ENCODE measurements at places on chromosomes 13 and 19. TPM values are rescaled to one million over a fixed set of nuclear protein-coding genes. Genes with fewer than 3 reads are reported as not detected.

Gene CEACAM5
- not detected for total RNA-seq

DNA sequence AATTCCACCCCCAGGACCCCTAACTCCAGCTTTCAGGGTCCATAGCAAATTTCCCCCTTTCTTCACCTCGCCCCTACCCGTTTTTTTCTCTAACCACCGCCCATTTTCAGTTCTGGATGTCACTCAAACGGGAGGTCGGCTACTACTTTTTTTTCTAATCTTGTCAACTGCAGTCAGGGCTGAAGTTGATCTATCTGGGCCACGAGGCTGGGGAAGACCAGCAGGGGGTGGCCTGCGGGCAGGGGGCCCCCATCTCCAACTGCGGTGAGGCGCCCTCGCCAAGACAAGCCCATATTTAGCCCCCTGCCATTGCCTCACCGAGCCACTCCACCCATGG lies 748 bp downstream of the LHFPL6 start:
- H3K4me3 ChIP-seq, result peak overlapping the region; percentile 91
- peaks cover 52% of the 10 kb centered on the region for H3K4me1 ChIP-seq
- no peaks in the 10 kb centered on the region for H3K27me3 ChIP-seq
- no peak for DNase-seq
- peak overlapping the region; percentile 72 for H3K27ac ChIP-seq

Gene ZNF554
- 9.0 TPM for total RNA-seq

DNA sequence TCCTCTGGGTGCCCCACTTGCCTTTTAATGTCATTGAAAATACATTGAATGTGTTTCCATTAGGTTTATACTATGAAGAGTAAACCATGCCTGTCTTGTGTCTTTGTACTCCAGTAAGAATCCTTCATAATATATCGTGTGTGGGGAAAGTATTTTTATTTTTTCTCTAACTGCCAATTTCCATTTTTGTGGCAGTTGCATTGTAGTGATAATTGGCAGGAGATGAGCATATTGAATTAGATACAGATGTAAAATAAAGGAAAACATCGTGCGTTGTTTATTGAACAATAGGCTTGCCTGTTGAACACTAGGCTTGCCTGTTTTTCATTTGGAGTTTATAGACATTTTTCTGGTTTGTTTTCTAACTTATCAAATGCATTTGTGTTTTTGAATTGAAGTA lies 218.8 kb downstream of the NBEA start:
- H3K36me3 ChIP-seq, result no peaks in the 10 kb centered on the region
- peaks cover 6% of the 10 kb centered on the region for H3K4me1 ChIP-seq
- DNase-seq, result no peak
- no peaks in the 10 kb centered on the region for H3K27me3 ChIP-seq
- no peak overlapping the region for H3K4me3 ChIP-seq

Gene VPS36
- 33.6 TPM for total RNA-seq

GRCh38 chr19:4815426-4816201 lies 15.9 kb downstream of the TICAM1 start:
- H3K4me3 ChIP-seq, result peak overlapping the region; percentile 67
- no peaks in the 10 kb centered on the region for H3K27me3 ChIP-seq
- H3K36me3 ChIP-seq, result no peaks in the 10 kb centered on the region
- H3K27ac ChIP-seq, result no peak overlapping the region
- peak; percentile 85 for DNase-seq

Gene CEACAM16
- not detected for total RNA-seq

Gene GAMT
- total RNA-seq, result 42.6 TPM

Gene UQCR11
- total RNA-seq, result 149 TPM

GRCh38 chr13:27406178-27406939 lies 18.1 kb upstream of the GTF3A start:
- no peaks in the 10 kb centered on the region for H3K36me3 ChIP-seq
- H3K4me3 ChIP-seq, result no peak overlapping the region
- no peak overlapping the region for H3K27ac ChIP-seq
- peaks cover 31% of the 10 kb centered on the region for H3K27me3 ChIP-seq
- H3K4me1 ChIP-seq, result peaks cover 5% of the 10 kb centered on the region

DNA sequence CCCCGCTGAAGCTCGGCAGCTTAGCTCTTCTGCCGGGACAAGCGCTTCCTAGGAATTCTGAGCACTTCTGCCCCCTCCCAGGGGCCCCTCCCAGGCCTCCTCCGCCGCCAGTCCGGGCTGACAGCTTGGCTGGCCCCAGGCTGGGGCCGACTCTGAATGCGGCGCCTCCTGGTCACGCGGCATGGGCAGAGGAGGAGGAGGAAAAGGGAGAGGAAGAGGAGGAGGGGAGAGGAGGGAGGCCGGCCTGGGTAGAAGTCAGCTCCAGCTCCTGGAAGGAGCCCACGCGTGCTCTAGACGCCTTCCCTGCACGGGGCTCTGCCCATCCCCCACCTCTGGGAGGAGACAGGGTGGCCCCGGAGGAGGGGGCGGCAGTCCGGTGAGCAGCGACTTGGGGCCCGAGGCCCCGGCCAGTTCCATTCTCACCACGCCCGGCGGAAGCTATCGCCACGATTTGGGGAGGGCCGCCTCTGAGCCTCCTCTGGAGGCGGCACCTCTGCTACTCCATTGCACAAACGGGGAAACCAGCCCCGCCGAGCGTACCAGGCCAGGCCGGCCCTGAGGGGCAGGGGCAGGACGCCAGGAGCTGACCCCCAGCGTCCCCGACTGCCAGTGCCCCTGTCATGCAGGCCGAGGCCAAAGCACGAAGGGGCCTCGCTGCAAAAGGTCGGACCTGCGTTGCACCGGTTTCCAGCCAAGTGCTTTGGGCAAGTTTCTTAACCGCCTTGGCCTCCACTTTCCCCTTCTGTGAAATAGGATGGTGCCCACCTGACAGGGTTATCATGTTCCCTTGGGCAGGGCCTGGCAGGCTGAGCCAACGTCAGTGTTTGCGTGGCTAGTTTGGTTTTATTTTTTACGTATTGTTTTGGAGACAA lies 31.6 kb downstream of the CCNE1 start:
- peak overlapping the region; percentile 74 for H3K4me3 ChIP-seq
- no peak for DNase-seq
- H3K36me3 ChIP-seq, result no peaks in the 10 kb centered on the region
- H3K27ac ChIP-seq, result no peak overlapping the region
- H3K27me3 ChIP-seq, result peaks cover 55% of the 10 kb centered on the region
- peaks cover 24% of the 10 kb centered on the region for H3K4me1 ChIP-seq

DNA sequence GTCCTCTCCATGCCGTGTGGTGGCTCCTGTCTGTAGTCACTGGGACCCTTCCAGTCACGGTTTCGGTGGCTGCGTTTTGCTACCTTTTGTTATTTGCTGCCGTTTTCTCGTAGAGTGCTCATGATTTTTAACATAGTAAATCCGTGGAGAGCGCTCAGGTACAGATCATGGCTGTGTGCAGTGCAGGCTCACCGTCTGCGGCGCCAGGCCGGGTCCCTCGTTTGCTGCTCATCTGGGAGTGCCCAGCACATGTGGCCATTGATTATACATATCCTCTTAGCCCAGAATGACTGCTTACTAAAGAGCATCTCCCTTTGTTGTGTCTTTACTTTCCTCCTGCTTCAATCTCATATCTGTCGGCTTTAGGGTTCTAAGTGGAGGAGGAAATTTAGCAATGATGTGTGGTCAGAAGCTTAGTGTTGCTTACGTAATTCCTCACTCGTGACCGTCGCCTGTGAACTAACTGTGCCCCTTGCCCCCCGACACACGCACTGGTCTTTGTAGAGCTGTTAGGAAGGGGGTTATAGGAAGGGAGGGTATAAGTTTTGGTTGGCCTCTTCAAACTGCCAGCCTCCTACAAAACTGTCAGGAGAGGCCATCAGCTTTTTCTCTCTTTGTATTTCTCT lies 31.8 kb downstream of the TFDP1 start:
- H3K36me3 ChIP-seq, result peaks cover 9% of the 10 kb centered on the region
- no peak overlapping the region for H3K4me3 ChIP-seq
- no peak for DNase-seq
- H3K4me1 ChIP-seq, result peaks cover 13% of the 10 kb centered on the region

Gene P2RY11
- total RNA-seq, result 26.9 TPM

Gene ZNF865
- 20.3 TPM for total RNA-seq

- H3K36me3 ChIP-seq, result no peaks in the 10 kb centered on the region
- H3K27ac ChIP-seq, result no peak overlapping the region
- DNase-seq, result no peak
- H3K4me3 ChIP-seq, result no peak overlapping the region
- H3K27me3 ChIP-seq, result no peaks in the 10 kb centered on the region
Observed at GRCh38 chr19:34314437-34315313, 50.3 kb upstream of the GPI start.

DNA sequence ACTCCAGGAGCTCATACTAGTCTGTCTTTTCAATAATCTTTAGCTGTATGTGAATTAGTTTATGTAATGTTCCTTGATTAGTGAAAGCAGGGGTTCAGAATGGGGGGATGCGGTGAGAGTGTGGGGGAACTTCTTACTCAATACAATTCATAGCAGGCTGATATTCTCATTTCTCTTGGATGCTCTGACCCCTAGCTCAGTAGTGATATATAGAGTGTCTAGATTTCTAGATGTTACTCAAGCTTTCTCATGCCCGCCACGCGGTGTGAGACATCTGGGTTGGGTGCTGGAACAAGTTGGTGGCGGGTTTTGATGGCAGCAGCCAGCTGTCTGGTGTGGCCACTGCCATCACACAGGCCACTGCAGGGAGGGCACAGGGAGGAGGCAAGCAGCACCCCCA lies 39.3 kb upstream of the FLT1 start:
- peaks cover 36% of the 10 kb centered on the region for H3K27me3 ChIP-seq
- no peaks in the 10 kb centered on the region for H3K4me1 ChIP-seq

- no peaks in the 10 kb centered on the region for H3K36me3 ChIP-seq
- no peak overlapping the region for H3K4me3 ChIP-seq
- no peak for DNase-seq
- no peak overlapping the region for H3K27ac ChIP-seq
- no peaks in the 10 kb centered on the region for H3K27me3 ChIP-seq
- H3K4me1 ChIP-seq, result peaks cover 14% of the 10 kb centered on the region
Observed at GRCh38 chr13:35164324-35164932, 222.4 kb downstream of the NBEA start.

DNA sequence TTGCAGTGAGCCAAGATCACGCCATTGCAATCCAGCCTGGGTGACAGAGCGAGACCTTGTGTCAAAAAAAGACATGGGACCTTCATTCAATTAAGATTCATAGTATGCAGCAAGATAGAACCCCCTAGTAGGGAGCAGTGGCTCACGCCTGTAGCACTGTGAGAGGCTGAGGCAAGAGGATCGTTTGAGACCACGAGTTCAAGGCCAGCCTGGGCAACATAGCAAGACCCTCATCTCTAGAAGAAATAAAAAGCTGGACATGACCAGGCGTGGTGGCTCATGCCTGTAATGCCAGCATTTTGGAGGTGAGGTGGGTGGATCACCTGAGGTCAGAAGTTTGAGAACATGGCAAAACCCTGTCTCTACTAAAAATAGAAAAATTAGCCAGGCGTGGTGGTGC lies 7.1 kb upstream of the LGALS7 start:
- H3K27me3 ChIP-seq, result peaks cover 23% of the 10 kb centered on the region
- H3K27ac ChIP-seq, result no peak overlapping the region
- H3K4me3 ChIP-seq, result no peak overlapping the region

- peaks cover 15% of the 10 kb centered on the region for H3K4me1 ChIP-seq
- no peaks in the 10 kb centered on the region for H3K27me3 ChIP-seq
- H3K36me3 ChIP-seq, result no peaks in the 10 kb centered on the region
- DNase-seq, result no peak
Observed at GRCh38 chr13:30816736-30817135, 81.4 kb downstream of the ALOX5AP start.

- peak overlapping the region; percentile 90 for H3K4me3 ChIP-seq
- H3K36me3 ChIP-seq, result peaks cover 2% of the 10 kb centered on the region
- H3K27ac ChIP-seq, result peak overlapping the region; percentile 94
- no peaks in the 10 kb centered on the region for H3K27me3 ChIP-seq
- peaks cover 23% of the 10 kb centered on the region for H3K4me1 ChIP-seq
Observed at GRCh38 chr19:35869327-35870123, 1.2 kb downstream of the APLP1 start.

DNA sequence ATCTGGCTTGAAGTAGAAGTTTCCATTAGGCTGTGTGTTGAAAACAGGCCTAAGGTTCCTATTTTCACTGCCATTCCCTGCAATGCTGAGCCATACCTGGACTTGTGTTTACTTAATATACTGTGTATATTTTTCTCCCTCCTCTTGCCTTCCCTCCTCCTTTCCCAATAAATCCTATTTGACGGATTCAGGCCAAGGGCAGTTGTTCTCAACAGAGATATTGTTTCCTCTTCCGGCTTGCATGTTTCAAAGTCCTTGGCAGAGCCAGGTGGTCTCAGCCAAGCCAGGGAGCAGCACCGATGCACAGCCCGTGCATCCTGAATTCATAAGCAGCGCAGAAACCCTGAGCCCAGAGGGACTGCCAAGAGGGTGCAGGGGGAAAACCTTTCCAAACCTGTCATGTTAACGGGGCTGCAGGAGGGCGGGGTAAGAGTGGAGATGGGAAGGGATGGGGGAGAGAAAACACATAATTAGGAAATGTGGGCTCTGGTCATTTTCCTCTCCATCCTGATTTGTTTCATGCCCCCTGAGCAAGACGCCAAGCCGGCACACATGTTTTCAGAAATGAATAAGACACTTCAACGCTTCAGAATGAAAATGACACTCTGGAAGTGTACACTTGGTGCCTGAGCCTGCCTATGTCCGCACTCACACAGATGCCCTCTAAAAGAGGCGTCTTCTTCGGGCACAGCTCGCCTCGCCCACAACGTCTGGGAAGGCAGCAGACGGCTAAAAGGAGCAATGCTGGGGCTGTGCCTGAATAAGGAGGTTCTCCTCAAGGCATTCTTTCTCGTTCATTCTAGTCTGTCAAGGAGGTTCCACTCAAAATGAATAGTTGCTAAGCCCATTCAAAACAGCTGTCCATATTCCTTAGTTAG lies 149.3 kb upstream of the UBL3 start:
- no peaks in the 10 kb centered on the region for H3K27me3 ChIP-seq
- peaks cover 12% of the 10 kb centered on the region for H3K4me1 ChIP-seq
- H3K36me3 ChIP-seq, result no peaks in the 10 kb centered on the region
- no peak overlapping the region for H3K27ac ChIP-seq

DNA sequence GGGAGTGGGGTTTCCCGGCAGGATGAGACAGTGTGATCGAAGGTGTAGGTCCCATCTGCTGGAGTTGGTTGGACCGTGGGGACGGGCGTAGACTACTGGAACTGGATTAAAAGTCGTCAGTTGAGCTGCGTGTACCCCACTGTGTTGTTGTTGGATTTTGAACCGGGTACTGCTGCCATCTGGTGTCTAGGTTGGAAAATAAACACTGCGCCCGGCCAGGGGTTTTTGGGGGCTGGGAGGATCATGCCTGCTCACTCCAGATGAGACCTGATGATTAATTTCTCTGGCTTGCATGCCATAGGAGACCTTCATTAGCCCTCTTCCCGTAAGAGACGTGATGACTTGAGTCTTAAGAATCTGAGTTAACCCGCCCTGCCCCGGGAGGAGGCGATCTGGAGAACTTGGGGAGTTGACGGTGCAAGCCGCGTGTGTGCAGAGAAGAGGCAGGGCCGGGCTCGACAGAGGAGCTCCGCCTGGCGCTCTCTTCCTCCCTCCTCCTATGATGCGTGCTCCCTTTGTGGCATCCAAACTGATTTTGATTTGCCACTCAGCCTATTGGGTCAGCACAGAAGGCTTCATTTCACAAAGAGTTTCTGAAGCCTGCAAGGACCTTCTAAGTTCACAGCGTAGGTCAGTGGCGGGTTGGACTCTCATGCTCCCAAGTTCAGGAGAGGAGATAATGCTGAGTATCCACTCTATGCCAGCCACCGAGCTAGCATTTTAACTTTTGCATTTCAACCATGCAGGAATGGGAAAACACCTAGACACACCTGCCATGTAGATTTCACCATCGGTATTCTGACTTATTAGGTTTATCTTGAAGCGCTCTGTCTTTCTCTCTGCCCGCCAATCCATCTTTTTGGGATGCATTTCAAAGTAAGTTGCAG lies 2.7 kb downstream of the UHRF1 start:
- peak; percentile 54 for DNase-seq
- no peaks in the 10 kb centered on the region for H3K27me3 ChIP-seq
- peaks cover 13% of the 10 kb centered on the region for H3K36me3 ChIP-seq
- H3K4me3 ChIP-seq, result peak overlapping the region; percentile 95
- H3K4me1 ChIP-seq, result peaks cover 58% of the 10 kb centered on the region

Measured in neural crest cell (in vitro differentiated cells).